CD4-positive, alpha-beta memory T cell (primary cell): ENCODE measurements at places on chromosomes 1 and 21.

DNA sequence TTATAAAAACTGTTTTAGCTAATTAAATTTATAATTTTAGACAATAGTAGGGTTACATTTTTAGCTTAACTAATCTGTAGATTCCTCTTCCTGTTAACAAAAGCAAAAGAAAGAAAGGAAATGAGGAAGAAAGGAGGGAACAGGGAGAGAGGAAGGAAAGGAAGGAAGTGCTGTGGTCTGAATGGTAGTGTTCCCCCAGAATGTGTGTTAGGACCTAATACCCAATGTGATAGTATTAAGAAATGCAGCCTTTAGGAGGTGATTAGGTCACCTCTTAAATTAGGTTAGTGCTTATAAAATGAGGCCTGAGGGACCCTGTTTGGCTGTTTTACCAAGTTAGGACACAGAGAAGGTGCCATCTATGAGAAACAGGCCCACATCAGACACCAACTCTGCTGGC, 136.9 kb upstream of the SAMSN1 start:
- DNase-seq = no peak

GRCh38 chr1:161913482-161914140, 110.1 kb downstream of the OLFML2B start:
- DNase-seq = no peak

GRCh38 chr1:41891199-41891896, 27.4 kb downstream of the HIVEP3 start:
- peak; percentile 80 for DNase-seq

DNA sequence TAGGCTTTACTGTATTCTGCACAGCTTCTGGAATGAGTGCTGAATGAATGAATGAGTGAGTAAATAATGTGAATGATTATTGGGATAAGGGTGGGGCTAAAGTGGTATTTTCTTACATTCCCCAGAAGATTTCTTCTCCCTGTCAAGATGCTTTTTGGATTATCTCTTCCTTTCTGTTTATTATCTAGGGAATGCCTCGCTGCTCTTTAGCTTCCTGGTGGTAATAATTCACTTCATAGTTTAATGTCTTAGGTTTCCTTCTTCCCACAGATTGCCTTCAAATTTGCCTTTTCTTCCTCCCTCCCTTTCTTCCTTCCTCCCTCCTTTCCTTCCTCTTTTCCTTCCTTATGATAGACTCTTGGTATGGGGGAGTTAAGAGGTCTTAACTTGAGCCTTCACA, 24.0 kb downstream of the DDR2 start:
- DNase-seq = no peak

- peak; percentile 38 for DNase-seq
These were observed 823 bp upstream of the SYF2 start for GRCh38 chr1:25232866-25233784.

GRCh38 chr1:4599951-4600481, 54.4 kb upstream of the AJAP1 start:
- no peak for DNase-seq

DNA sequence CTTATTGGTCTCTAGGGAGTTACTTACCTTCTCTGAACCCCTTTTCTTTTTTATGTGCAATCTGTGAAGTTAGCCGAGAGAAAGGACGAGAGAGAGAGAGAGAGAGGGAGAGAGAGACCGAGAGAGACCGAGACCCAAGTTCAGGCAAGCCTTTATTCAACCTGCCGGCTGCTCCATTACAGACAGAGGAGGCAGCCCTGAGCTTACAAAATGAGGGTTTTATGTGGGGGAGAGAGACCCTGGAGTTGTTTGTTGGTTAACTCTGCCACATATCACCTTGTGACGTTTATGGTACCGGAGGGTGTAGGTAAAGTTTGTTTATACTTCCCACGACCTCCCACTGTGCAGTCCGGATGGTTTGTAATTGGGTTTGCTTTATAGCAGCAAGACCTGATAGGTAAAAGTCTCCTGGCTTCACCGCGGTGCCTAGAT, 1.5 kb upstream of the MCOLN3 start:
- DNase-seq = no peak

GRCh38 chr21:33661146-33661545, 18.8 kb downstream of the ITSN1 start:
- DNase-seq = no peak

DNA sequence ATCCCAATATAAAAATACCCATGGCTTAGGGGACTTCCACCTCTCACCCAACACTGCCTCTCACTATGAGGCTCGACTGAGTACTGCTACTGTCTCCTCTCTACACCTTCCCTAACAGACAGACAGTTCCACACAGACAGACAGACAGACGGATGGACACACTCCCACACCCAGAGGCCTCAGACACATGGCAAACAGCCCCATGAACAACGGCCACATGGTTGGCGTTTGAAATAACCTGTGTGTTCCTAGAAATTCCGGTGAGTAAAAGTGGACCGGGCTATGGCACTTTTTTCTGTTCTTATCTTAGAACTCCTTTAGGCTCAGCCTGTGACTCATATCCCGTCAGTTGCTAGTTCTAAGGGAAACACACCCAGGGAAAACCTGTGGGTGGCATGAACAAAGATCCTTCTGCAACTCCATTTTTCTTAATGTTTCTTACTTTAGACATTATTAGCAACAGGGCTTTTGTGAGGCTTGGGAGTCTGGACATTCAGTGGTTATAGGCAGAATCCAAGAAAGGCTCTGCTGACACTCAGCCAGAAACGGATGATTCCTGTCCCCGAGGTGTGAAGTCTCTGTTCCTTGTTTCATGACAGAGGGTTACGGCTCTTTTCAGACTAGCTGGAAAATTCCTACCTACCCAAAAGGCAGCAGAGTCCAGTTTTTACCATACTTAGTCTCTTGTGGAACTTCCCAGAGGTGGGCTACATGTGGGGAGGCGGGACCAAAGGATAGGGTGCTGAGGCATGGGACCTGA, 90.5 kb upstream of the TLR5 start:
- no peak for DNase-seq

DNA sequence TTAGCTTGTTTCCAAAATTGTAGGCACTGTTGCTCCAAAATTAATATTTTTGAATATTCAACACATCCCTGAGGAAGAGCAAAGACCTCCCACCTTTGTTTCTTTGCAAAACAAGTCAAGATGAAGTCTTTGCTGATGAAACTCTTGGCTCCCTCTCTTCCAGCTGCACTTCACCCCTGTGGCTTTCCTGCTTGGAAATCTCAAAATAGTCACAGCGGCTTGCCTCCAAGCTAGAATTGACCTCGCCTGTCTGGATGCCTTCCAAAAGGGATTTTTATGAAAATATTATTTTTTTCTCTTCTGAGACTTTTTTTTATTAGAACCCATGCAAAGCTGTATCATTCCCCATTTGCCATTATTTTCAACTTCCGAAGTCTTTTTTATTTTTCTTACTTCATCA, 71.1 kb upstream of the MROH9 start:
- DNase-seq = no peak

DNA sequence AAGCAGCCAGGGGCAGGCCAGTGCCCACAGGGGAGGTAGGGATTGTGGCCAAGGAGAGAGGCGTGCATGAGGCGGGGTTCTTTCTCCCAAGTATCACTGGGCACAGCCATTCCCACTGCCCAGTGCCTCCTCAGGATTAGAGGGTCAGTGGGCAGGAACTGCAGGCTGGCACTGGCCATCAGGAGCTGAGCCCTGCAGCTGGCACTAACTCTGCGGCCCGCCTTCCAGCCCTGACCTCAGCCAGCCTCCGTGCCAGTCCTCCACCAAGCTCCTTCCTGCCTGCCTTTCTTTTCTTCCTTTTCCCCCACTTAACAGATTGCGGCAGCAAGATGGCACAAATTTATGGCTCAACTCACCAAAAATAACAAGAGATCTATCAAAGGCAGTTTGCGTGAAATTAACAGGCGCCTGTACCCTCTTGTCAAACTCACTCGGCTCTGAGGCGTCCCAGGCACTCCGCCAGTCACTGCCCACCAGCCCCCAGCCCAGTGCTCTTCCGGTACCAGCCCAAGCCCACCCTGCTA, 11.1 kb downstream of the ADGRB2 start:
- no peak for DNase-seq

GRCh38 chr1:77757066-77757584, 2.5 kb downstream of the USP33 start:
- no peak for DNase-seq
